ENCODE measurements at places on chromosomes 7 and 10.
A peak's percentile ranks its signal among the peaks of the same experiment; 100 is the strongest.

GRCh38 chr7:47405921-47406800 is 175.8 kb downstream of the TNS3 start:
- DNase-seq = no peak

- DNase-seq = no peak
Observed at GRCh38 chr10:121593281-121594075, 4.8 kb downstream of the FGFR2 start.

- no peak for DNase-seq
Observed at GRCh38 chr7:72007018-72007417, 405.1 kb downstream of the CALN1 start.

DNA sequence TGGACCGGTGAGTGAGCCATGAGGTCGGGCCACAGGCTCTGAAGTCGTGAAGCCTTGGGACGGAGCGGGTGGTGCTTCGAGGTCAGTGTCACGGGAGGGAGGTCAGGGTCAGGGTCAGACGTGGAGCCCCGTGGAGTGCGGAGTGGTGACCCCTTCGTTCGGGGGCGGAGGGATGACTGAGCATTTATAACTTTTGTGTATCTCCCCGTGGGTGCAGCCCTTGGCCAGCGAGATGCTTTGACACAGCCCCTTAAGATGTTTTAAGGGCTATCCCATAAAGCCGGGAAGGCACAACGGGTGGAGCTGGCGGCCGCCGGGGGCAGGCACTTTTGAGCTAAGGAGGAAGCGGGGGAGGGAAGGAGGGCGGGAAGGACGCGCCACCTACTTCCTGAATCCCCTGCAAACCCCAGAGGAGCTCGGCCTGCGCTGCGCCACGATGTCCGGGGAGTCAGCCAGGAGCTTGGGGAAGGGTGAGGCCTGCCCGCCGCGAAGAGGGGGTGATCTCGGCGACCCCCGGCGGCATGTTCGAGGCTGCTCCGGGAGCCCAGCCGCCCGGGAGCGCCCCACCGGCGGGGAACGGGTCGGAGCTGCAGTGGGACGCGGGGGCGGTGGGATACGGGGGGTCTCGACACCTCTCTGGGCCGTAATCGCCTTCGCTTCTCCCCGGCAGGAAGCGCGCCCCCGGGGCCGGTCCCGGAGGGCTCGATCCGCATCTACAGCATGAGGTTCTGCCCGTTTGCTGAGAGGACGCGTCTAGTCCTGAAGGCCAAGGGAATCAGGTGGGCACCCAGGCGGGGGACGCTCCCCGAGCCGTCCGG is at the start of gene GSTO1:
Gene GSTO1, plus strand, starts transcription at position 400 of the 818 bp plus-strand sequence. Its CDS starts 37 bp downstream, at position 437.
- no peak for DNase-seq

DNA sequence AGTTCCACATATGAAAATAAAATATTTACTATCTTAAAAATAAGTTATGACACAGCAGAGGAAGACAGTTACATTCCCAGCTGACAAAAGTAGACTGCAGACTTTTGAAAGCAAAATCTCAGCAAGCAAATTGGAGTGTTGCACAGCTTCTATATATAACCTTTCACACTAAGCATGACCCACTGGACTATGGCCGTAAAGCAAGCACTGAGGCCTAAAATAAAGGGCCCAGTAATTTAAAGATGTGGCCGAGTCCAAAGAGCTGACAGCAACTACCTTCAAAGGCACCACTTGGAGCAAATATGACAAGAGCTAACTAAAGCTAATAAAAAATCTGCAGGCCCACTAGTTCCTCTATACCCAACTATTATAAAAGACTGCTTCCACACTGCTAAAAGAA is 6.5 kb downstream of the GDI2 start:
- no peak for DNase-seq

DNA sequence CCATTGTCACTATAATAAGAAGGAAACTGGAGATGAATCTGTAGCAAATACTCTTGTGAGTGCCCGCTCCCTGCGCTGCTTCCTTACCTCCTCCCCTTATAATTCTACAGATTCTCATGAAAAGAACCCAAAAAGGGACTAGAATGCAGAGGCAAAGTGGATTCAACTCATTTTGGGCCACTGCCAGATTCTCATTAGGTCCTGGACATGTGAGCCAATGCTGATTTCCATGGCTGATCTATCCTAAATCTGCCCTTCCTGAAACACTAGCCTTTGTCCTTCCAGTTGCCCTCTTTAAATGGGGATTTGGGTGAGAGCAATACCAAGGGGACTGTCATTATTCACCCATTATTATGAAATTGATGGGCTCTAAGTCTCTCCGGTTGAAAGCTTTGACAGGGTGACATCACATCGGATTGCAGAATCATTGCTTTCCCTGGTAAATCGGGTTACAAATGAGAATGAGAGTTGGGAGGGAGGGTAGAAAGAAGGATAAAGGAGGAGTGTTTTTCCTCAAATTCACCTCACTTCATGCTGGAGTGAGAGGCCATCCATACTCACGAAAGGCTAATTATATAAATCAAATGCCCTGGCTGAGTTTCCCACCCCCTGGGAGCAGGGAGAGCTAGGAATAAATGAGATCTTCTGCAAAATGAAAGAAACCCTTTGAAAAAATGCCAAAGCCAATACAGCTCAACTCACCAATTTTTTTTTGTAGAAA is 37.5 kb downstream of the PTN start:
- no peak for DNase-seq

DNA sequence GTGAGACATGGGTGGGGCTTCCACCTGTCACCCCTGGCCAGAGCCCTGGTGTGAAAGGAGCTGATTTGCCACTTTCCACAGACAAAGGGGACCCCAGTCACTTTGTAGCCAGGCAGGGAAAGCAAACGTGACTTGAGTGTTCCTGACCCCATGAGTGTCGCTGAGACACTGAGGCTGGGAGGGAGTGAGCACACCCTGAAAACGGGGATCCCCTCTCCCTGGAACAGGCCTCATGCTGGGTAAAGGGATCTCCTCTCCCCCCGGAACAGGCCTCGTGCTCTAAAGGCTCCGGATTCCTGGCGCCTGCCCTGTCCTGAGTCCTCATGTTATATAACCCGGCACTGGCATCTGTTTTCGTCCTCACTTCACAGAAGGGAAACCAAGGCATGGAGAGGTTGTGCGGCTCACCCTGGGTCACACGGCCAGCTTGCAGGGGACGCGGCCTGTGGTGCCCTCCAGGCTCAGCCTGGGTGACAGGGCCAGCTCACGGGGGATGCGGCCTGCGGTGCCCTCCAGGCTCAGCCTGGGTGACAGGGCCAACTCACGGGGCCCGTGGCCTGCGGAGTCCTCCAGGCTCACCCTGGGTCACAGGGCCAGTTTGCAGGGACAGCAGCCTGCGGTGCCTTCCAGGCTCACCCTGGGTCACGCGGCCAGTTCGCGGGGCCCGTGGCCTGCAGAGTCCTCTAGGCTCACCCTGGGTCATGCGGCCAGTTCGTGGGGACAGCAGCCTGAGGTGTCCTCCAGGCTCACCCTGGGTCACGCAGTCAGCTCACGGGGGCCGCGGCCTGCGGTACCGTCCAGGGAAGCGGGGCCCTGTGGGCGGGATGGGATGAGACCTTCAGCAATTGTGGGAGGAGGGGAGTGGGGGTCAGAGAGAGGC is 104.7 kb downstream of the PDGFA start:
- no peak for DNase-seq

DNA sequence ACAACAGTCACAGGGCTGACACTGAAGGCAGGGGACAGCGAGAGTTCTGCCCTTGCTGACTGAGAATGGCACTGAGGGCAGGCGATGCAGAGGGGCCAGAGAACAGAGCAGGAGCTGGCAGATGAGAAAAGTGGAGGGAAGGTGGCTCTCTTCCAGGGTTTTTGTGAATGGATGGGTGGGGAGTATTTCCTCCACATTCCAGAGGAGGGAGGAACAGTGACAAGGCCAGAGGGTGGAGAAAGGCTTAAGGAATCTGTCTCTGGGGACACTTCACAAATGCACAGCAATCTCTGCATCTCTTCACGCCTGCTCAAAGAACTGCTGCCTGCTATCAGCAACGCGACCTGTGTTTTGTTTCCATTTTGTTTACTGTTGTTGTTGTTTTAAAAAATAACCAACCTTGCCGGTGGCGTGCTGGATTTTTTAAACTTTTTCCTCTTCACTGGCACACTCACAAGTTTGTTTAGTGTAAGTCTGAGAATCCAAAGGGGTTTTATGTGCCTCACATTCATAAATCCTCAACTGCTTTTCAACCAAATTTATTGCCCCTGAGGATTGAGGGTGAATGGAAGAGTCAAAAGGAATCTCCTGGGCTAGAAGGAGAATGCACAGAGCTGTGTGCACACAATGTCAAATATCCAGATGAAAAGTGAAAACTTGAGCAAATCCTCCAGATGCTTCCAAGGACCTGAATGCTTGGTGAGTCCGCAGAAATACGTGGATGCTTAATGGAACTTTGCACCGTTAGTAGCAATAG is 129.3 kb downstream of the GLI3 start:
- DNase-seq = no peak

- DNase-seq = no peak
Observed at GRCh38 chr7:82375713-82376112, 67.9 kb downstream of the CACNA2D1 start.

GRCh38 chr7:332646-333392 is 42.8 kb downstream of the FOXL3 start:
- DNase-seq = peak; percentile 64

- DNase-seq = no peak
Observed at GRCh38 chr7:89311886-89312285, 516.3 kb upstream of the TEX47 start.

GRCh38 chr10:94066411-94066810 is 72.7 kb downstream of the PLCE1 start:
- no peak for DNase-seq

- no peak for DNase-seq
Observed at GRCh38 chr10:28711776-28712175, 34.5 kb downstream of the BAMBI start.

GRCh38 chr10:103787331-103787730 is 68.0 kb downstream of the SH3PXD2A start:
- DNase-seq = no peak

DNA sequence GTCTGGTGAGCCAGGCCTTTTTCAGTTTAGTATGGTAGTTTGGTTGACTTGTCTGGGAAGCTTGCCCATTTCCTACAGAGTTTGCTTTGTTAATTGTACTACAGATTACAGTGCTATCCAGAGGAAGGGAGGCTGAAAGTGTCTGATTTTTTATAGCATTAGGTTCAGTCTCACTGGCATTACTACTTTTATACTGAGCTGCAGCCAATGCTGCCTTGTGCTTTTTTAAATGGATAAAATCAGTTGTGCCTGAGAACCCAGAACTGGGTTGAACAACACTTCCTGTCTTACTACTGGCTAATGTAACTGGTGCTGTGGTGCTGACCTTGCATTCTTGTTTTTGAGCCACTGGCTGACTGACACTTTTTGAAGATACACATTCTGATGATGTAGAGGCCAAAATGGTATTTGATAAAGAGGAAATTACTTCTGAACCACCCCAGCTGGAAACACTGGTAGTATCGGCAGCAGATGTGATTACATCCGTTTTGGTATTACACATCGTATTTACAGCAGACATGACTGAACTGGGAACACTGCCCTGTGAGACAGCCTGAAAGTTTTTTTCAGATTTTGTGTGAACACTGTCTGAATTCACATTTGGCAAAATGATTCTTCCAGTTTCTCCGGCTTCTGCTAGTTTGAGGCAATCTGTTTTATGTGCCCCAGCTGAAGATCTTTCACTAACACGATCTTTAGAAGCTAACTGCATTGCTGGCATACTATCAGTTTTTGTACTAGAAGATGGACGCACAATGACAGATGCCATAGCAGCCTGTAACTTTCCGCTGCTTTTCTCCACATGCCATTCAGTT is 74.1 kb downstream of the NRBF2 start:
- DNase-seq = no peak

DNA sequence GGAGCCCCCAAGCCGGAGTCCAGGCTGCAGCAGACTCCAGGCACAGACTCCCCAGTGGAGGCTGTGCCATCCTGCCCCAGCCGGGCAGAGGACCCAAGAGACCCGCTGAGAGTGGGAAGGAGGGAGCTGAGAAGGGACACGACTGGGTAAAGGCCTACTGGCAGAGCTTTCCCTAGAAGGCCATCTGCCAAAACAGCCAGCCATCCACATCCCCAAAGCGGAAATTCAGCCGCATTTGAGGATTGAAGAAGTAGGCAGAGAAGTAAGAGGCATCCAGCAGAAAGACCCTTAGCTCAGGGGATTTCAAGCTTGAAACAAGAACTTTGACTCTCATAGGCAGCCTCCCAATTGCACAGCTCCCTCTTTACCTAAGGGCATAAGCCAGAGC is 857 bp downstream of the CPXM2 start:
- no peak for DNase-seq

DNA sequence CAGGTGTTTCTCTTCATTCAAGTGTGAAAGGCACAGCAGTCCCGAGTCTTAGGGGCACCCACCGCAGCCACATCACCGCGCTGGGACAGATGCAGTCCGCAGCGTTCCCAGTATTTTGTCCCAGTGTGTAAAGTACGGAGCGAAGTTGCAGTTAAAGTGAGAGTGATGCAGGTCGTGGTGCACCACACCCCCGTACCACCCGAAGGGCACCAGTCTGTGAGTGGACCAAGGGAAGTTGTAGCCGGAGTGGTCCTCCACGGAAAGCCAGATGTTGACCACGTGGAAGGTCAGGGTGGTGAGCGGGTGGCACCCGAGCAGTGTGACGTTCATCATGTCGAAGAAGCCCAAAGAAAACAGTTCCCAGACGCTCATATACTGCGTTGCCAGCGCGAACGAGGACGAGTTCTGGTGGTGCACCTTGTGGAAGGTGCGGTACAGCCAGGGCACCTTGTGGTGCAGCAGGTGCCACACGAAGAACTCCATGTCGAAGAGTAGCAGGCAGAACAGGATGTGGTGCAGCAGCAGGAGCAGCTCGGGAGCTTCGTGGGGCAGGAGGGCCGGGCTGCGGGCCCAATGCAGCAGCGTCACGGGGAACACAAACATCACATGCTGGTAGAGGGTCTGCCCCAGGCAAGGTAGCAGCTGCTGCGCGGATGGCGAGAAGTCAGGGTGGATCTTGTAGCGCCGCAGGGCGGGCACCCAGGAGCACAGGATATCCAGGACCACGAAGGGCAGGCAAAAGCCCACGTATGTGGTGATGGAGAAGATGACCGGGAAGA is 526 bp downstream of the CH25H start:
- peak; percentile 63 for DNase-seq

DNA sequence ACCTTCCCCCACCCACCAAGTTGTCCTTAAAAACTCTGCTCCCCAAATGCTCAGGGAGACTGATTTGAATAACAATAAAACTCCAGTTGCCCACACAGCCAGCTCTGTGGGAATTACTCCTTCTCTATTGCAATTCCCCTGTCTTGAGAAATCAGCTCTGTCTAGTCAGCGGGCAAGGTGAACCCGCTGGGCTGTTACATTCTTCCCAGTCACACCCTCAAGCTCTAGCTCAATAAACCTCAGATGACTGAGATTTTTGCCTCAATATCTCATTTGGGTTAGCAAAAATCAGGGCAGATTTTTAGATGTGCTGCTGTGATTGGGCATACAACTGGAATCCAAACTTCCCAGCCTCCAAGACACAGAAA is 32.9 kb downstream of the SVOPL start:
- no peak for DNase-seq
